ENCODE measurements at places on chromosomes 3 and 15.
A peak's percentile ranks its signal among the peaks of the same experiment; 100 is the strongest.

- DNase-seq: peak; percentile 11
Observed at GRCh38 chr3:188664795-188665194, 507.0 kb upstream of the TPRG1 start.

- DNase-seq: peak; percentile 14
Observed at GRCh38 chr15:76904461-76905012, 603 bp downstream of the SCAPER start.

- DNase-seq: no peak
Observed at GRCh38 chr15:28105793-28106192, 6.7 kb upstream of the OCA2 start.

GRCh38 chr3:117846238-117846637, 1136.7 kb downstream of the TUSC7 start:
- DNase-seq: no peak

- no peak for DNase-seq
Observed at GRCh38 chr3:21894459-21895340, 143.7 kb upstream of the ZNF385D start.

- no peak for DNase-seq
Observed at GRCh38 chr3:70000563-70001081, 1.1 kb downstream of the SAMMSON start.
